ENCODE measurements at places on chromosomes 6 and 20.

GRCh38 chr6:129429956-129430355 is 280.0 kb downstream of the ARHGAP18 start:
- no peak for DNase-seq

- peak; percentile 72 for DNase-seq
These were observed 549.8 kb downstream of the PRKN start for GRCh38 chr6:162177746-162178145.

DNA sequence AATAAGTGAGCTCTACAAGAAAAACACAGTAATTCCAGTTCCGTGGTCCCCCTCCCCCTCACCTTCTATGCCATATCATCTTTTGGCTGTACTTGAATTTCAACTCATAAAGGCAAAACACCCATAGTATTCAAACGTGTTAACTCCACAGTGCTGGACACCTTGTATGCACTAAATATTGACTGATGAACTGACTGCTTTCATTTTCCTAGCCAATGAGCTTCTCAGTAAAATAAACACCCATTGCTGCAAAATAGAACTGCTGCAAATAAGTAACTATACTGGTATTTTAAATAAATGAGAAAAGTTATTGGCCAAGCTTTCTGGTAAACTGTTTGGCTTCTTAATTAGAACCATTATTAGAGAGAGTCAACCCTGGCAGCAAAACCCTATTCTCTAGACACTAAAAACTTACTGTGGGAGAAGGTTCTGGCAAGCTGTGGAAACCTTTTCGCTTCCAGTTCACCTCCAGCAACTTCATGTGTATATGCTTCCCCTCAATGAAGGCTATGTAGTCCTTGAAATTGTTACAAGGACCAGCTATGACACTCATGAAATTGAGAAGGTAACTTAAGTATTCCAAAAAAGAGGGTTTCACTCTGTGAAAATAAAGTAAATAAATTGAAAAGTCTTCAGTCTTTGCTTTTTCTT is 86.0 kb downstream of the MBOAT1 start:
- no peak for DNase-seq

DNA sequence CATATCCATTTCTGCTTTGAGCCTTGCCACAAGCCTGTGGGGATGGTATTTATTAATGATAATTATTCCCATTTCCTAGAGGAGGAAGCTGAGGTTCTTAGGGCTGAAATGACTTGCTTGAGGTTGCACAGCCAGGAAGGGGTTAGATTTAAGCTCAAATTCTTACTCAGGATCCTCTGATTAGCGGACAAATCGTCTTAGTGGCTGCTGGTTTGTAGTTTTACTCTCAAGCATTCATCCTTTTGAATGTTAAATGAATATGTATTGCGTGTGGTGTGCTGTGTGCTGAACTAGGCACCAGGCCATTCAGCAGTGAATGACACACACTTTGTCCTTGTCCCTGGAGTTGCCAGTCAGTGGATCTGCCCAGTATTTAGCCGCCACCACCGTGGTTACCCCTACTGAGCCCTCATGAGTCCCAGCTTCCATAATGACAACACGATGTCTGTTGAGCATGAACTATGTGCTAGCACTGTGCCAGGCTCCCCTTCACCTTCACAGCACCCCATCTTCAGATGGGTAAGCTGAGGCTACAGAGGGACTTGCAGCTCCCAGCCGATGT is 10.0 kb downstream of the PACSIN1 start:
- DNase-seq = no peak

- DNase-seq = peak; percentile 54
These were observed 16.1 kb upstream of the SLC17A3 start for GRCh38 chr6:25889877-25890853.

GRCh38 chr6:55833284-55833683 is 42.1 kb downstream of the BMP5 start:
- no peak for DNase-seq

DNA sequence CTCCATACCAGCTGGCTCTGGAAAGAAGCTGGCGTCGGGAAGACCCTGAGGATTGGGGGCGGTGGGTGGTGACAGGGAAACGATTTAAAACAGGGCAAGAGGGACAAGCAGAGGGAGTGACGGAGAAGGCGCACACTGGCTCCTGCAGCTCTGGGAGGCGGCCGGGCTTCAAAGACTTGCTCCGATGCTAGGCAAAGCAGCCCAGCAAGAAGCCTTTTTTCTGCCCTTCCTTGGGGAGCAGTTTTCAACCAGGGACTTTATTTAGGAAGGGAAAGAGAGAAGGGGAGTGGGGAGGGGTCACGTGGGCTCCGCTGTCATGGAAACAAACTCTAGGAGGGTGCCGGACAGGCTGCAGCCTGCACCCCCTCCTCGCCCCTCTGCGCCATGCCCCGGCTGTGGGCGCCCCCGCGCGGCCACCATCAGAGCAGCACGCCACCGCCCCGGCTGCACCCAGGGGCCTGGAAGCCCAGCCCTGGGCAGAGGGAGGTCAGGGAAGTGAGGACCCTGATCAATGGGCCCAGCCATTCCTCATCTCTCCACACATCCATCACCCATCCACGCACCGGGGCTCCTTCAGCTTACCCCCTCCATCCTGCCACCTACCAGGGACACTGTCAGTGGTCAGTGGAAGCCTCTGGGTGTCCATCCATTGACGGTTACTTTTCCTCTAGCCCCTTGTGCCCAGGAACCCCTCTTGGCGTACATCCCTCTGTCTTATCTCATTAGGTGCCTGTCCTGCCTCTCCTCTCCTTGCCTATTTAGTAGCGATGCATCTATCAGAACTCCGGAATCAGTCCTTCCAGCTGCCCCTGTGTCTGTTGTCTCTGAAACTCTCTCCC is 66.6 kb upstream of the CCDC167 start:
- DNase-seq = peak; percentile 52

- no peak for DNase-seq
These were observed 252.2 kb downstream of the ADGB start for GRCh38 chr6:146850981-146851380.

GRCh38 chr20:63496596-63497120 is 2.2 kb downstream of the EEF1A2 start:
- DNase-seq = no peak

DNA sequence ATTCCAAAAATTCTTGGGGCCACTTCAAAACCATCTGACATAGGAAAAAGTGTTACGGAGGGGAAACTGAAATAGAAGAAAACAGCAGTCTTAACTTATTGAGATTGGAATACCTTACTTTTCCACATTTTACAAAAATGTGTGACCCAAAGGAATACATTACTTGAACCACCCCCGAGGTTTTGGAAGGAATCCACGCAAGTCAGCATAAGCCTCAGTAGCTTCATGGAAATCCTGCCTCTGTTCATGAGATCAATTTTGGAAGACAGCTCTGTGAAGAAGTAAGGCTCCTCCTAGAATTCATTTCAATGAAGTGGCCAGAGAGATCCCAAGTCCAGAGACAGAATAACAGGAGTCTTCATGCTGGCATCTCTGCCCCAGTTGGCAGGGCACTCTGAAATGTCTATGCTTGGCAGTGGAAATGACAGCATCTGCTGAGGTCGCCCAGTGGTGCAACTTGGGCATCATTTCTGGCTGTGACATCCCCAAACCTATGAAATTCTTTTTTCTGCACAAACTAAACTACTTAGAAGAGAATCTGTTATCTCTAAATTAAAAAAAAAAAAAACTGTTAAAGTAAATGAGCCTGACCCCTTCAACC is 132.5 kb downstream of the EPM2A start:
- no peak for DNase-seq

GRCh38 chr20:31569163-31570020 is 35.7 kb upstream of the ID1 start:
- peak; percentile 55 for DNase-seq

GRCh38 chr6:166972101-166972500 is 15.8 kb upstream of the RNASET2 start:
- no peak for DNase-seq

- DNase-seq = no peak
These were observed 56.1 kb downstream of the ANKRD6 start for GRCh38 chr6:89489078-89489477.

DNA sequence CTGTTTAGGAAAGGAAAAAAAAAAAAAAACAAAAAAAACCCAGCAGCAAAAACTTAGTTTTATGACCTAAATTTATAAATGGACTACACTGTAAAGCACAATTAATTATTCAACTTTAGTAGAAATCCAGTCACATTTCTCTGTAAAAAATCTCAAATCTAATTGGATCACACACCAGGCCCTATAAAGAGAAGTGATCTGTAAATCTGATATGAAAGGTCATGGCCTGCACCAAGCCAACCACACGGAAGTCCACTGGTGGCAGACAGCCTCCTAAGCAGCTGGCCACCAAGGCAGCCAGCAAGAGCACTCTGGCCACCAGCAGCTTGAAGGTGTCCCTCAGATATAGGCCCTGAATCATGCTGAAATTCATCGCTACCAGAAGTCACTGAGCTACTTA is 131.6 kb downstream of the HFE start:
- no peak for DNase-seq

- DNase-seq = no peak
These were observed 38.6 kb upstream of the EYS start for GRCh38 chr6:65745614-65746013.

GRCh38 chr20:57507477-57507876 is 17.5 kb downstream of the CTCFL start:
- DNase-seq = no peak

- DNase-seq = peak; percentile 60
These were observed 59.5 kb upstream of the RNF144B start for GRCh38 chr6:18327626-18328025.

- DNase-seq = no peak
These were observed 91.0 kb downstream of the PKHD1 start for GRCh38 chr6:51996296-51996947.

GRCh38 chr6:158631678-158632537 is 12.6 kb downstream of the DYNLT1 start:
- no peak for DNase-seq

- no peak for DNase-seq
These were observed 117.3 kb downstream of the JARID2 start for GRCh38 chr6:15363164-15363522.

DNA sequence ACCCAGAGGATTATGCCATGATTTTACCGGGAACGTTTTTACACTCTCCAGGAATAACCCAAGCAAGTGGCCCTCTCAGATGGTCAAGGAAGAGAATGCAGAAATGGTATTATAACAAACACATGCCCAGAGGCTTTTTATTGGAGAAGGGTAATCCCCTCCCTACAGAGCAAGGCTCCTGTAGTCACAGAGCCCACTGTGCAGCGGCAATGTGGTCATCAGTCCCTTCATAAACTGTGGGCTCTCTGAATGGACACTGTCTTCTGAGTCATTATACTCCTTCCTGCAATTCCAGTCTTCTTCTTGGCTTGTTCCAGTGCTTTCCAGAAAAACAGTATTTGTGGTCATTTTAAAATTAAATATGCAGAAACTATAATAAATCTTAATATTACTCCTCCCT is 74.7 kb downstream of the LAMA4 start:
- DNase-seq = no peak

DNA sequence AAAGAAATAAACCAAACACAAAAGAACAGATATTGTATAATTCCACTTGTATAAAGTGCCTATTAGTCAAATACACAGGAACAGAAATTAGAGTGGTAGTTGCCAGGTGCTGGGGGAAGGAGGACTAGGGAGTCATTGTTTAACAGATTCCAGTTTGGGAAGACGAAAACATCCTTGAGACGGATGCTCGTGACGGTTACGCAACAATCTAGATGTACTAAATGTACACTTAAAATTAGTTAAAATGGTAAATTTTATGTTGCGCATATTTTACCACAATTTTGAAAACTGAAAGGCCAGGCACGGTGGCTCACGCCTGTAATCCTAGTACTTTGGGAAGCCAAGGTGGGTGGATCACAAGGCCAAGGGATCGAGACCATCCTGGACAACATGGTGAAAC is 111.0 kb downstream of the PKHD1 start:
- no peak for DNase-seq

GRCh38 chr6:39196673-39197091 is 32.6 kb downstream of the KCNK5 start:
- DNase-seq = no peak

DNA sequence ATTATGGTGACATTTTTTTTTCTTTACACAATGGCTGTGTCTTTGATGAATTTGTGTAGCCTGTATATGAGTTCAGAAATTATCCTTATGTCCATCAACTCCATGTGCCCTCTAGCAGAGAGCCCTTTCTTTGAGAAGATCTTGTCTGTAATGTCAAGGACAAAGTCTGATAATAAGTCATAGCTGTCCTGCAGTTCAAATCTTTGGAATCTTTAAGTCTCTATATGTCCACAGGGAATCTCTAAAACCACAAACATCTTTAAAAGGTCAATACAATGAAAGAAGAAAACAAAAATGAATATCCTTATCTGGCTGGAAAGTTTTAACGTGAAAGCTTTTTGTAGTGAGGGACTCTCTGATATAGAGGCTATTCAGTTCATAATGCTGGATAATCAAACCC is 16.9 kb upstream of the TMEM14A start:
- DNase-seq = no peak

DNA sequence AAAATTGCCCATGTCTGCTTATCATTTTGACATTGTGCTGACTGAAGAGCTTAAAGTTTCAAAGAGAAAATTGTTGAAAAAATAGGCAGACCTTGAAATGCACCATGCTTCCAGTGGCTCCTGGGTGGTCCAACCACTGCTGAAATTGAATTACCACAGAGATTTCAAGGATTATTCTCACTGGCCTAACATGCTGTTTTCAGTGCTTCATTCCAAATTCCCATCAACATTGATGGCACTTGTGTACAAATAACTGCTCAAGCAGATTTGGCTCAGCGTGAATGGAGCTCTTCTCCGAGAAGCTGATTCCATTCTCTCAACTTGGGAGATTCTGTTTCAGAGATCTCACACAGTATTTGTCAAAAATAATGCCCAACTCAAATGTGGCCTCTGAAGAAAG is 75.5 kb downstream of the LAMA4 start:
- no peak for DNase-seq

DNA sequence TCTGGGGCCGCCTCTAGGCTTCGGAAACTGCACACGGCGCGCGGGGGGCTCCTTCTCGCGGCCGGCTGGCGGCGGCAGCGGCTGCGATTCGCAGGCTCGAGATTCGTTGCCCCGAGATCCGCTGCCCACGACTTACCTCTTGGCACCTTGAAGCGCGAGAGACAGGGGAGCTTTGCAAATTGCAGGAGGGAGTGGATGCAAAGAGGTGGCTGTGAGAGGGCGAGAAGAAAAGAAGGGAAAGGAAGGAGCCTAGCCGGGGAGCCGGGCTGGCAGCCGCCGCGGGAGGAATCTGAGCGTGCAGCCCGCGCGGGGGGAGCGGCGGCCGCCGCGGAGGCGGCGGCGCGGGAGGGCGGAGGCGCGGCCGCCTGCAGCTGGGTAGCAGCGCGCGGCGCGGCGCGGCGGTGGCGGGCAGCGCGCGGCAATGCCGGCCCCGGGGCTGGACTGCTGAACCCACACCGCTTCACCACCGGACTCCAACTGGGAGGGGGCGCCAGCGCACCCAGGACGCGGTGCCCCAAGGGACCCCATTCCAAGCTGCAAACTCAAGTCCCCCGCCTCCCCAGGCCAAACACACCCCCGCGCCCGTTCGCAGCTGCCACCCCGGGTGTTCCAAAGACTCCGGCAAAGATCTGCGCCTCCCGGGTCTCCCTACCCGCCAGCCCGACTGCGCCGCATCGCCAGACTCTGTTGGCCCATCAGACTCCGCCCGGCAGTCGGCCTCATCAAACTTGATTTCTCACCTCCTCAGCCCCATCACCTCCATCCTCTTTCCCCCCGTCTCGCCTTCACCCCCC is 44.2 kb upstream of the SUPT3H start:
- peak; percentile 82 for DNase-seq

GRCh38 chr6:683742-684440 is 9.0 kb downstream of the EXOC2 start:
- DNase-seq = peak; percentile 96
